Lower leg skin (tissue), 4 donors: ENCODE measurements at places on chromosomes 4 and X. TPM values are rescaled to one million over a fixed set of nuclear protein-coding genes. Genes with fewer than 3 reads are reported as not detected.

GRIA2 gene
- 0.30 TPM for total RNA-seq

CCDC120 gene
- total RNA-seq = 51.9 TPM

GRCh38 chr4:99754756-99755155 lies 61.9 kb upstream of the DAPP1 start:
- DNase-seq = no peak

- DNase-seq = no peak
Observed at GRCh38 chrX:24153178-24153795, 3.8 kb downstream of the ZFX start.

DNA sequence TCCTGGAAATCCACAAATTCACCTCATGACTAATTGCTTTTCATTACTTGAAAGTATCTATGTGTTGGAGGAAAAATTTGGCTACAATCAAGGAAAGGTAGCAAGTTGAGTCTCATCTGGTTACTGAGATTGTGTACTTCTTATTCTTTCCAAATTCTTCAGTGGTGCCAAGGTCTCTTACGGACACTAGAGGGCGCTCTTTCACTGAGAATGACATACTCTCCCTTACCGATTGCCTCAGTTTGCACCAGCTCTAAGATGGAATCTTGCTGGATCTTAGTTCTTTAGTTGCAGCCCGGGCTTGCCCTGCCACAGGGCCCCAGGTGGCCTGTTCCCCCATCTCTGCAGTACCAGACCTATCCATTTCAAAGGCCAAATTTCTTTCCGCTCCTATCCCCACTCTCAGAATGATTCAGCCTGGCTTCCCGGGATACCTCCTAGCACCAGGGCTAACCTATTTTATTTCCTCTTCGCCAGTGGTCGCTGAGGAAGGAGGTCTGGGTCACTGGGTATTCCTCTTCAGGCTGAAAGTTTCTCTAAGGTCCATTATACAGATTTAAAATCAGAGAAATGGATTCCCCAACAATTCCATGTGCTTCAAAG lies 24.6 kb upstream of the GPR50 start:
- DNase-seq = peak; percentile 16

- DNase-seq = no peak
Observed at GRCh38 chr4:168501407-168501806, 4.6 kb downstream of the PALLD start.
